Adrenal gland (tissue), 19 donors: ENCODE measurements at places on chromosomes 16 and 17. TPM values are rescaled to one million over a fixed set of nuclear protein-coding genes. Genes with fewer than 3 reads are reported as not detected.
A peak's percentile ranks its signal among the peaks of the same experiment; 100 is the strongest.

Gene GAS2L2
- total RNA-seq, result not detected

Gene ABCC11
- total RNA-seq, result 0.25 TPM

Gene EFCAB5
- total RNA-seq, result 0.76 TPM

Gene MGAT5B
- 0.78 TPM for total RNA-seq

- no peak overlapping the region for H3K4me3 ChIP-seq
- H3K36me3 ChIP-seq, result no peaks in the 10 kb centered on the region
- DNase-seq, result no peak
- H3K27me3 ChIP-seq, result no peaks in the 10 kb centered on the region
- no peak overlapping the region for H3K27ac ChIP-seq
These were observed 78.0 kb downstream of the MYO1D start for GRCh38 chr17:32798938-32799337.

DNA sequence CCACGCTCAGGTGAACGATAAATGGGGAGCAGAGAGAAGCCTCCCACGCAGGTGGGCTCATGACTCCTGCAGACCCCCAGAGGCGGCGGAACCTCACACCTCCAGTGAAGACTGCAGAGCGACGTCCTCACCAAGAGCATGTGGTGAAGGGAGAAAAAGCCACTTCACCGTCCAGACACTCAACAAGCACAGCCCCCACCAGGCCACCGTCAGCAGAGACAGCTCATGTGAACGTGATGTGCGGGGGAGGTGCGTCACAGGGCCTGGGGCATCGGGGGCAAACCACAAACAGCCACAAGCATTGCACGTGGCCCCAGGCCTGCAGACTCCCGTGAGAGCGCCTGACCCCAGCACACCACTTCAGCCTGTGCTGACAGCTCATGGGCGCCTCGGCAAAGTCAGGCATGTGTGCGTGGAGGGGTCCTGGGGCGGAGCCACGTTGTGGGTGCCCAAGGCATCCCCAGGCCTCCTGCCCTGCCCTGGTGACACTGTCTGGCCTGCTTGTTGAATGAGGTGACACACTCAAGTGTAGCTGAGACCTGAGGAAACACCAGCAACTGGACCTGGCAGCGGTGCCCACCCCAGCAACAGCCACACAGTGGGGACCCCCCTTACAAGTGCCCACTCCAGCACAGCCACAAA lies 19.0 kb downstream of the LMF1 start:
- no peaks in the 10 kb centered on the region for H3K27me3 ChIP-seq
- no peak overlapping the region for H3K27ac ChIP-seq
- no peaks in the 10 kb centered on the region for H3K36me3 ChIP-seq
- no peaks in the 10 kb centered on the region for H3K4me1 ChIP-seq
- H3K4me3 ChIP-seq, result no peak overlapping the region

GRCh38 chr16:53680756-53681155 lies 22.9 kb downstream of the RPGRIP1L start:
- no peaks in the 10 kb centered on the region for H3K27me3 ChIP-seq
- H3K4me1 ChIP-seq, result no peaks in the 10 kb centered on the region
- no peak overlapping the region for H3K27ac ChIP-seq
- H3K4me3 ChIP-seq, result no peak overlapping the region
- no peaks in the 10 kb centered on the region for H3K36me3 ChIP-seq
- no peak for DNase-seq

DNA sequence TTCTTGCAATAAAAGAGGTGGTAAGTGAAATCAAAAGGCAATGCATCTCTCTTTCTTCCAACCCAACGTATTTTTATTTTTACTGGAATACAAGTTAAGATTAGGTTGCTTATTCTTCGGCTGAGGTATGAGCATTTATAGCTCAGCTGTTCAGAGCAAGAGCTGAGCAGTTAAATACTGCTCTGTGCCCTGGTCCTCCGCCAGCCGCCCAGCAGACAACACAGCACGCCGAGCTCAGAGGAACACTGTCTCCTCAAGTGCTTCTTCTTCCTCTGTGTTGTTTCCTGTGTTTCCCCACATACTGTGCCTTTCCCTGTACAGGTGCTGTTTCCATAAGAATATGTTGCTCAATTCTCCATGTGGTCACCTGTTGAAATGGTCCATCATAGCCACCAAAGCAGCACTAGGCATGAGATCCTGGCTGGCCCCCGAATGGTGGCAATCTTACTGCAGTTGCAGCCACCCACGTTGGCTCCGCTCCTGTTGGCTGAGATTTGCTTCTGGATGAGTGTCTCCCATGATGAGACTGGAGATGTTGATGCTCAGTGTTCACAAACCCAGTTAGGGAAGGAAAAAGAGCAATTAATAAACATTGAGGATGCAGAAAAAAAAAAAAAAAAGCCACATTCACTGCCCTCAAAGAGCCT lies 515.3 kb downstream of the GRIN2A start:
- H3K4me3 ChIP-seq, result no peak overlapping the region
- H3K27me3 ChIP-seq, result no peaks in the 10 kb centered on the region
- no peaks in the 10 kb centered on the region for H3K4me1 ChIP-seq
- H3K27ac ChIP-seq, result no peak overlapping the region

- no peaks in the 10 kb centered on the region for H3K36me3 ChIP-seq
- DNase-seq, result peak; percentile 72
- H3K27ac ChIP-seq, result peak overlapping the region; percentile 48
- H3K4me3 ChIP-seq, result no peak overlapping the region
These were observed 54.6 kb downstream of the USP10 start for GRCh38 chr16:84754353-84754856.

DNA sequence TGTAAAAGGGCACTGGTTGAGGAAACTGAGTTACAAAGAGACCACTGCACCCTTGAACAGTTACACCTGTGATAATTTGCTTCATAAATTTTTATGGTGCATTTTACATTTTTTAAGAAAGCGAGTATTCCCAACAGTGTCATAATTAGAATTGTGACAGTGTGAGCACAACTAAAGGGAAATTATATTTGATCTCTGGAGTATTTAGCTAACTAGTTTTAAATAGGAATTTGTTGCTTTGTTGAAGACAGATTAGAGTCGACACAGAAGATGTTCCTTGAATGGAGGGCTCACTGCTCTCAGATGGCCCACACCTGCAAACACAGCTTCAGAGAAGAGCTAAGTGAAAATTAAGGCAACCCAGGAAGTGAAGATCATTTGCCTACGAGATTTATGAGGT lies 555.0 kb upstream of the GOT2 start:
- no peak overlapping the region for H3K4me3 ChIP-seq
- DNase-seq, result no peak
- H3K36me3 ChIP-seq, result no peaks in the 10 kb centered on the region
- H3K27me3 ChIP-seq, result no peaks in the 10 kb centered on the region
